Thymus (tissue), 14 donors: ENCODE measurements at places on chromosomes 7 and 10.

DNA sequence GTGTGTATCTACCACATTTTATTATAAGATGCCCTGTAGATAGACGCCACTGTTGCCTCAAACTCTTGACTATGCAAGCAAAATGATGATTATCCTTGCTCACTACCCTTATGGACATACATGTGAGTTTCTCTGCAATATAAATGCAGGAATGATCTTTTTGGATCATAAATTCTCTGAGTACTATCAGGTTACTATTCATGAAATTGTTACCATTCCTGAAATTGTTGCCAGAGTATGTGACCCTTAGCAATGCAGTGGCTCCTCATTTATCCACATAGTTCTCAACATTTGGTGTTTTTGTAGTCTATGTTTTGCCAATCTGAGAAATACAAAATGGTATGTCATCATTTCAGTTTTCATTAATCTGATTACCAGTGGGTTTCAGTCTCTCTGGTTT lies 166.2 kb upstream of the FAM3C start:
- no peak for DNase-seq

- no peak for DNase-seq
Observed at GRCh38 chr10:130021383-130021950, 57.4 kb upstream of the EBF3 start.

- DNase-seq = no peak
Observed at GRCh38 chr10:114691442-114691941, 33.4 kb upstream of the ABLIM1 start.

DNA sequence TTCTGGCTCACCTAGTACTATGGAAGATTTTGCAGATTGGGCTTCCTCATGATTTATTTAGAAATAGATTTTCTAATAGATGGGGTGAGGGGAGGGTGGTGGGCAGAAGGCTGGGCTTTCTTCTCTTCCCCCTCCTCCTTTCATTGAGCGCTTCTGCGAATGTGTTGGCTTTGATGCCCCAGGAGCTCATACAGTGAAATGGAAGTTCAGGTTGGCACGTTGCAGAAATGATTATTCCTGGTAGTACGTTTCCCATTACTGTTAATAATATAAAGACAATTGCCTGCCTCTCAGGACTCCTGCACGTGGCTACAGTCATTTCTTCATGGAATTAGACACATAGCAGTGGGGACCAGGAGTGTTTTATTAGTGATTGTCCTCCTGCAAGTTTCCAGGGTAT lies 39.8 kb downstream of the TCF7L2 start:
- DNase-seq = no peak

DNA sequence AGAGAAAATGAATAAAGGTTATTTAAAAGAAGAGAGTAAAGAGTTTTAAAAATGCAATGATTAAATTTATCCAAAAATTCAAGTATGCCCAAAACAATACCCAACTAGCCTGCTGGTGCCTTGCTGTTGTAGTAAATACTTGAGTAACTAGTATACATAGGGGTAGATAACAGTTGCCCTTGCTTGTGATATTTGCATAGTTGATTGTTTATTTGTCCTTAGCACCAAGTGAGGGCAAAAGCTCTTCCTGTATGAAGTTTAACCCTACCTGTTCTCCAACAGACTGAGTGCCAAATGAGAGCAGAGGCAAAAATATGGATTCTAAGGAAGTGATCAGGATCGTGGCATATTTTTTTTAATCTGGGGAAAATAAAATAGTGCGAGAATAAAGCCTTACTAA lies 85.0 kb downstream of the PTN start:
- no peak for DNase-seq

GRCh38 chr10:53827261-53827660 lies 973.8 kb downstream of the PCDH15 start:
- no peak for DNase-seq

- peak; percentile 43 for DNase-seq
Observed at GRCh38 chr10:121886997-121887622, 40.7 kb downstream of the ATE1 start.

- no peak for DNase-seq
Observed at GRCh38 chr10:89695307-89695706, 6.1 kb upstream of the KIF20B start.

GRCh38 chr7:29412912-29413311 lies 150.7 kb upstream of the PRR15 start:
- no peak for DNase-seq

DNA sequence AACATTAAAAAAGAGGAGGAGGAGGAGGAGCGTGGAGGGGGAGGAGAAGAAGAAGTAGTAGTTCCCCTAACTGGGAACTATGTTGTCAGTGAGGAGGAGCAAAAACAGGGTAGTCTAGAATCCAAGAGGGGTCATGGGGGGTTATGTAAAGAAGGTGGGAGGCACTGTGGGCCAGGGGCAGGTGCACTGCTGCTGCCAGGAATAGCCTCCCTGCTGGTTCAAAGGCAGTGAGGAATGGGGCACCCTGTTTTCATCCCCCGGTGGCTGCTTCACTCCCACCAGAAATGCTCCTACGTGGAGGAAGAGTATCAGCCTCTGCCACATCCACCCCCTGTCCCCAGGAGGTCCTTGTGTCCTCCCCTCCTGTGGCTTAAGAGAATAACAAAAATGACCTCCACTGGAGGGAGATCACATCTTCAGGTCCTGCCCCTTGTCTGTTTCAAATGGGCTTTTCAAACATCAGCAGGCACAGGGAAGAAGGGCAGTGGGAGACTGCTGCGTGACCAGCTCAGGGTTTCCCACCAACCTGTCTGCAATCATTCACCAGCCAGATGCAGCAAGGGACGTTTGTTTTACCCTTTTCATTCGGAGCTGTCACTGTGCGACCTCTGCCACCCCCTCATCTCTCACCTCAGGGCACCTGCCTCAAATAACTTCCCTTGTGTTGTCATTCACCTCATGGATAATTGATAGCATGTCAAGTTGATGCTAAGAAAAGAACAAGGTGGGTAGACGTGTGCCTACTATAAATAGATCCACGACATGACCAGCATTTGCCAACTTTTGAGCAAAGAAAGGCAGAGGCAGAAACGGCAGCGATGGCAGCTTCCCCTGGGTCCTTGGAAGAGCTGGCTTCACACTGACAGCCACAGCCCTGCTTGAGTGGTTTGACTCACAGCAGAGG lies 92.6 kb downstream of the DGKI start:
- DNase-seq = no peak

DNA sequence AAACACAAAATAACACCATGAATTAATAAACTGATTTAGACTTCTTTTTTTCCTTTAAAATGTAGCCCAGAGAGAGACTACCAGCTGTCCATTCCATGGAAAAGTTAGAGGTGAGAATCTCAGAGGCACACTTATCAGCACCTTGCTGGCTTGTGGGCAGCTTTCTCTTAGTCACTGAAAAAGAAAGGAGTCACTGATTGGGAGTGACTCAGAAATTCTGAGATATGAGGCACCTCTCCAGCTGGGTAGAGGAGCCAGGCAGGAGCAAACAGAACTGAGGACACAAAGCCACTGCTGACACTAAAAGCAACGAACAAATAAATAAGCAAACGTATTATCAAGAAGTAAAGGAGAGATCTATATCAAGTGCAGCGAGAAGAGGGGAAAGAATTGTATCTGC lies 310.6 kb downstream of the PARD3 start:
- DNase-seq = no peak

DNA sequence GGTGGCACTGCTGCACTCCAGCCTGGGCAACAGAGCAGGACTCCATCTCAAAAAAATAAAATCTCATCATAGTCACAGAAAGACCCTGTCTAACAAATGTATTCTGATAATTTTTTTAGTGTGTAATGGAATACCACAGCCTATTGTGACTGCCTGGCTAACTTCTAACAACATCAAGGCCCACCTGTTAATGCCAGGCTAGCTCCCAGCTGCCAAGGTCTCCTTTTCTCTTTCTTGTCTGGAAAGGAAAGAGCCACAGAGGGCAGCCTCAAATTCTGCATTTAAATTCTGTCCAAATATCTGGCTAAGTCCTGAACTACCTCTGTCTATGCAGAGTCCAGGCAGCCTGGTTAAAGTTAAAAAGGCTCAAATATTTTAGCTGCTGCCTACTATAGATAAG lies 700.9 kb downstream of the MAGI2 start:
- DNase-seq = no peak

GRCh38 chr7:36887233-36887632 lies 162.9 kb upstream of the AOAH start:
- no peak for DNase-seq

DNA sequence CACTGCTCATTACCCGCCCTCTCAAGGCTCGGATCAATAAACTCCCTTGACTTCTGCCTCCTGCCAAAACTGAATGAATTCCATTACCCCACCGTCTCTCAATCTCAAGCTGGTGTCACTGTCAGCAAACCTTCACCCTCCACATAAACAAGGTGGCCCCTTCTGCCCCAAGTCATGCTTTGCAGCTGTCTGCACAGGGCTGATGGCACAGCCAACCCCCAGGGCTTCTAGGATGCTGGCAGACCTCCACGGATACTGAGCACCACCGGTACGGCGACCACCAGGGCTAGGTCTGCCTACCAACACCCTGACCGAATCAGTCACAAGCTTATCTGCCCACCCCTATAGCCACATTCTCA lies 46.1 kb downstream of the PARD3 start:
- DNase-seq = no peak

GRCh38 chr7:91005841-91006240 lies 258.4 kb upstream of the FZD1 start:
- DNase-seq = no peak

DNA sequence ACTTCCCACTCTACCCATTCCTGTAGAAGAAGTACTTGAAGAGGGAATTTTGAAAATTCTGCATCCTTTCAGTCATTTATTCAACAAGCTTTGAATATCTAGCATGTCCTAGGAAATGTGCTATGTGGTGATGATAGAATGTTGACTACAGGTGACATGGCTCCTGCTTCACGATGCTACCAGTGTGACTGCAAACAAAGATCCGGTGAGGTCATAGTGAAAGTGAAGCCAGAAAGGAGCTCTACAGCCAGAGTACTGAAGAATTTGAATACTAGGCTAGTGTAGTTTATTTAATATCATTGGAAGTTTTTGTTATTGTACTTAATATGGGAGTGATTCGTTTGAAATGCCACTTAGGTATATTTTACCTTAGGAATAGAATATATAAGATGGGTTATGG lies 348.1 kb downstream of the TFEC start:
- DNase-seq = no peak

GRCh38 chr10:75764974-75765788 lies 333.8 kb downstream of the LRMDA start:
- no peak for DNase-seq

DNA sequence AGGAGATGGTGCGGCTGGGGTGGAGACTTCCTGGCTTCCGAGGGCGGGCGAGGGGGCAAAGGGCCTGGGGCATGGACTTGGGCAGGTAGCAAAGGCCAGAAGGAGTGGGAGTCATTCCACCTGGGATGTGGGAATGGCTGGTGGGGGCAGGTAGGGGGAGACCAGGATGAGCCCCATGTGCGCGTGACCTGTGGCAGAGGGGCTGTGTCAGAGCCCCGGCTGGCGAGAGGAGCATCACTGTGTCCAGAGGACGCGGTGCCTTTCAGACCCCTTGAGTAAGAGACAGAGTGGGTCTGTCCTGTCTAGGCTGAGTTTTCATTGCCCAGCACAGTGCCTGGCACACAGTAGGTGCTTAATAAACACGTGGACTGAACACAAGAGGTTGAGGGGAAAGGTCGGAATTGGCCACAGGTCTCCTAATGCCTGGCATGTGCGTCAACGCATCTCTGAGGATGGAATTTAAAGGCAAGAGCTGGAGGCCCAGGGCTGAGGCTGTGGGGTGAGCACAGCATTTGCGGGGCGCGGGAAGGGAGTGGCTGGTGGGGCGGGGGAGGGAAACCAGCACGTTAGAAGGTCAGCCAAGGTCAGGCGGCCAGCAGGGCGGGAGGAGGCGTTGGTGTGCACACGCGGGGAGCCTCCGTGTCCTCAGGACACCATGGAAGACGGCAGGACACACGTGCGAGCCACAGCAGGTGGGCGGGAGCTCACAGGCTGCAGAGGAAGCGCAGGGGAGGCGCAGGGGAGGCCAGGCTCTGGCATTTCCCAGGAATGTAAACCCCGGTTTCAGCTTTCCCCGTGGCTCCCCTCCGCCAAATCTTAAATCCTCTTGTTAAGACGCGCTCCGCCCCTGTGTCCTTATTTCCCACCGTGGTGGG lies 51.8 kb downstream of the CUX1 start:
- no peak for DNase-seq

GRCh38 chr10:131398166-131398565 lies 86.6 kb upstream of the TCERG1L start:
- no peak for DNase-seq

GRCh38 chr7:72326811-72327210 lies 85.3 kb downstream of the CALN1 start:
- DNase-seq = no peak

DNA sequence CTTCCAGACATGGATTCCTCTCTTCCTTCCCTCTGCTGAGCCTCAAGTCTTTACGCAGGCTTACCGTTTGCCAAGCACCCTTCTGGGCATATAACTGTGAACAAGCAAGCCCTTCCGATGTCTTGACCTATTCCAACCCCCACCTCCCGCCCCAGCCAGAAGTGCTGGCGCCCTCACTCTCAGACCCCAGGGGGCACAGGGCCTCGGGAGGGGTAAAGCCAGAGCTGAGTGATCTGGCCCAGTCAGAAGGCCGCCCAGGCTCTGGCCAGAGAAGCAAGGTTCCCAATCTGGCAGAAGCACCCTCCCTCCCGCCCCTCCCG lies 1.2 kb downstream of the PRRT4 start:
- no peak for DNase-seq

DNA sequence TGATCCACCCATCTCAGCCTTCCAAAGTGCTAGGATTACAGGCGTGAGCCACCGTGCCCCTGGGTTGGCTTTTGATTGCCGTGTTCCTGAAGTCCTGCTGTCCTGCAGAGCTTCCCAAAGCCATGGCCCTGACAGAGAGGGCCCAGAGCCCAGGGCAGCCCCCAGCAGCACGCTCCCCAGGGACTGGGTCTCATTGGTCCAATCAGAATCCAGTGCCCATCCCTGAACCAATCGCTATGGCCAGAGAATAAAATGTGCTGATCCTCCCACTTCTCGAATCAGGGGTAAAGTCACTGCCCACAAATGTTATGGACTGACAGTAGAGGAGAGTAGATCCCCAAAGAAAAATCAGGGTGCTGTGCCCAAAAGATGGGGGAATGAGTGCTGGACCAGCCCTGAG lies 5.0 kb upstream of the C10orf105 start:
- DNase-seq = no peak

DNA sequence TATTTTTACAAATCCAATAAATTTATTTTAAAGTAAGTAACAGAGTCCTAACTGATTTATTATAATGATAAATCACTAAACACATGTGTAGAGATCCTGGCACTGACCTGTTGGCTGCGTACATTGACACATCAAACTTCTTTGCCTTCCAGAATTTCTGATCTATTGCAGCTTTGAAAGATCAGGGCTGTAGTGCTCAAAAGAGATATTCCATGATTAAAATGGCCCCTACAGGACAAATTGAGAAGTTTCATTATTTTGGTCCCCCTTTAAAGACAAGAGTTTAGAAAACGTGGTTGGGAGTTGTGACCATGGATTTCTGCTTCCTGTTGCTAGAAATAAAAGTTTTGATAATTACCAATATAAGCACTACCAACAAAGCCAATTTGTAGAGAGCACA lies 87.7 kb upstream of the PDK4 start:
- no peak for DNase-seq

- DNase-seq = no peak
Observed at GRCh38 chr7:5278766-5279165, 4.0 kb upstream of the SLC29A4 start.
